ENCODE measurements at places on chromosomes 3 and 15.

DNA sequence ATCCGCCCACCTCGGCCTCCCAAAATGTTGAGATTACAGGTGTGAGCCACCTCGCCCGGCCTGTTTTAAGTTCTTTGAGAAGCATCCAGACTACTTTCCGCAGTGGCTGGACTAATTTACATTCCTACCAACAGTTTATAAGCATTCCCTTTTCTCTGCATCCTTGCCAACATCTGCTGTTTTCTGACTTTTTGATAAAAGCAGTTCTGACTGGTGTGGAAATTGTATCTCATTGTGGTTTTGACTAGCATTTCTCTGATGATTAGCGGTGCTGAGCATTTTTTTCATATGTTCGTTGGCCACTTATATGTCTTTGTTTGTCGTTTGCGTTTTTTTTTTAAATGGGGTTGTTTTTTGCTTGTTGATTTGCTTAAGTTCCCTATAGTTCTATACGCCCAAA lies 208.4 kb upstream of the DPPA4 start:
- DNase-seq, result no peak

GRCh38 chr3:54356261-54357045 lies 234.1 kb downstream of the CACNA2D3 start:
- DNase-seq, result no peak

- DNase-seq, result no peak
These were observed 38.1 kb upstream of the LDHAL6B start for GRCh38 chr15:59168536-59168935.

DNA sequence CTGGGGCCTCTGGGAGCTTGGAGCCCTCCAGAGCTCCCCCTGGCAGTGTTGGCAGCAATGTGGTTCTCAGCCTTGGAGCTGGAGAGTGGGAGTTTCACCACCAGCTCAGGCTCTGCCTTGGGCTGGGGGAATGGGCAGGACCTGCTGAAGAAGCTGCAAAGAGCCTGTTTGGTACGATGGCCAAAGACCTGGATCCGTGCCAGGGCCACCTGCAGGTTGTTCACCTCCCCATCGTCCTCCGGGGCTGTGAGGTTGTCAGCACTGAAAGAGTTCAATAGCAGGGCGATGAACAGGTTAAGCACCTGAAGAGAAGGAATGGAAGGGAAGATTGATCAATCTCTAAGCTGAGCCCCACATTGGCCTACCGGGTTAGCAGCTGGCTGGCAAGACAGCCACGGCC lies 77.3 kb upstream of the SCN5A start:
- no peak for DNase-seq

DNA sequence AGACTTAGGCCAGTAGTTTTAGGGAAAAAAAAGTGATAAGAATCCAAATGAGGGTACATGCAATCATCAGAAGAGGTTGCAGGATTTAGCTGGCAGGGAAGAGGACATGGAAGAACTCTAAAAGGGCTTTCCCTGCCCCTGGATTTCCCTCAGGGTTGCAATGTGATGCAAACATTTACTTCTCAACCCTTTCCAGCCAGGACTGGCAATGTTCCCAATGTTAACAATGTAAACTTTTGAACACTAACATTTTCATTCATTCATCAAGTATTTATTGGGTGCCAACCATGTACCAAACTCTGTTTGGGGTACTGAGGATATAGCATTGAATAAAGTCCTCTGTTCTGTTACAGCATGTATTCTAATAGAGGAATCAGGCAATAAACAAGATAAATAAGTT lies 349.4 kb upstream of the LRRC3B start:
- DNase-seq, result no peak

GRCh38 chr15:100928632-100929280 lies 9.6 kb downstream of the LRRK1 start:
- no peak for DNase-seq

- DNase-seq, result no peak
These were observed 248.1 kb downstream of the NAALADL2 start for GRCh38 chr3:175107231-175107630.

DNA sequence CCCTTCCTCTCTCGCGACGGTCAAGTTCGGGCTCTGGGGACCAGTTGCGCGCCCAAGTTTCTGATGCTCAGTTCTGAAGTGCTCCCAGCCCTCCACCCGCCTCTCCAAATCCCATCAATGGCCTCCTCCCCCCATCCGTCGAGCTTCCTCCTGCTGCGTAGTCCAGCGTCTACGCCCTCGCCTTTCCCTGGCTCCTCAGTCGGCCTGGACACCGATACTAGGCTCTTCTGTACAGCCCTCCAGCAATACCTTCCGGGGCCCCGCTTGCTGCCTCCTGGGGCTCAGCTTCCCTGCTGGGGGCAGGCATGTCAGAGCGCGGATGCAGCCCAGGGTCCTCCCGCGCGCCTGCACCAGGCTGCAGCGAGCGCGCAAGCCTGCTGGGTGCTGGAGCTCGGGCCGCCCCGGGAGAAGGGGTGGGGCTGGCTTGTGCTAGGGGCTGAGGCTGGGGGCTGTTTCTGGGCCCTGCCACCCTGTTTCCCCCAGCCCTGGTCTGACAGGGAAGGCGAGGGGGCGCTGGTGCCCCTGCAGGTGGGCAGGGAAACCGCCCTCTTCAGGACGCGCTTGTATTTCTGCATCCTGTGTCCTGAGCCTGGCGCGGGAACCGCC lies 353.3 kb upstream of the SUCLG2 start:
- DNase-seq, result peak; percentile 45

- no peak for DNase-seq
These were observed 891 bp upstream of the NR1D2 start for GRCh38 chr3:23944007-23944783.

GRCh38 chr15:88090481-88091011 lies 166.0 kb downstream of the NTRK3 start:
- no peak for DNase-seq

GRCh38 chr3:69433969-69434325 lies 48.1 kb upstream of the FRMD4B start:
- no peak for DNase-seq

- DNase-seq, result no peak
These were observed 81.2 kb upstream of the PLXND1 start for GRCh38 chr3:129687586-129688125.

DNA sequence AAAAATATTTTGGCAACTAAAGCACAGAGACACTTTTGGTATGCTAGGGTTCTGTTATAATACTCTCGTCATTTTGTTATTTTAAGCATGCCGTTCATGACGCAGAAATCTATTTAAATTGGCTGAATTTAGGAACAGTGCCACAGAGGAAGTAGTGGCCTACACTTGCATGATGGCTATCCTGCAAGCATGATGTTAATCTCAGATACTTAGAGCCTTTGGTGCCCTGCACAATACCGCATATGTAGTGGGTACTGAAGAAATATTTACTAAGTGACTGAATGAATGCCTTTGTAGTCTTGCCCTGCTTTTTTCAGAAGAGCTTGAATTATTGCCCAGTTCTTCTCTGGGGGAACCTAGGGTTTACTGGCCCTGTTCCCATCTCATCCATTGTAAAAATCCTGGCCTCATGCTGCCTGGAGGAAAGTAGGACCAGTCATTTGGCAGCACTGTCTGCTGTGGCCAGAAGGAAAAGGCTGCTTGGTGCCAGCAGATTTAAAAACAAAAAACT lies 79.0 kb downstream of the SERPINI1 start:
- no peak for DNase-seq

- no peak for DNase-seq
These were observed 3.3 kb downstream of the ALDH1A2 start for GRCh38 chr15:58062175-58062574.

- DNase-seq, result peak; percentile 99
These were observed at the start of gene NIPA2 for GRCh38 chr15:22838292-22839042. Gene NIPA2 (plus strand): TSS chr15:22838666. CDS start chr15:22851732, 13,066 bp downstream.

DNA sequence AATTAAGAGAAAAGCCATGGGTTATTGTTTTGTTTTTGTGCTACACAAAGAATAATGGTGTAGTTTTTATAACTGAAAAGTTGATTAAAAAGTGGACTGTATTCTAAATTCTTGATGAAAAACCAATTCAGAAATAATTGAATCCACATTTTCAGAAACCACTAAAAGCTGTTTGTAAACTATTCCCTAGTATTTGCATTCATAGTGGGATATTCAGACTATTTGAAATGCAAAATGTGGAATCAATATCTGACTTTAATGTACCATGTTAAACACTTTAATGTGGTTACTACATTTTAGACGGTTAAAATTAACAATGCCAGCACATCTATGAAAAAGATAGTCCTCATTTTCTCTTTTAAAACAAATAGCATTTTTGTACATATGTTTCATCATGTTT lies 104.6 kb downstream of the ZIC4 start:
- DNase-seq, result no peak

GRCh38 chr3:13144163-13145023 lies 71.2 kb upstream of the IQSEC1 start:
- no peak for DNase-seq

DNA sequence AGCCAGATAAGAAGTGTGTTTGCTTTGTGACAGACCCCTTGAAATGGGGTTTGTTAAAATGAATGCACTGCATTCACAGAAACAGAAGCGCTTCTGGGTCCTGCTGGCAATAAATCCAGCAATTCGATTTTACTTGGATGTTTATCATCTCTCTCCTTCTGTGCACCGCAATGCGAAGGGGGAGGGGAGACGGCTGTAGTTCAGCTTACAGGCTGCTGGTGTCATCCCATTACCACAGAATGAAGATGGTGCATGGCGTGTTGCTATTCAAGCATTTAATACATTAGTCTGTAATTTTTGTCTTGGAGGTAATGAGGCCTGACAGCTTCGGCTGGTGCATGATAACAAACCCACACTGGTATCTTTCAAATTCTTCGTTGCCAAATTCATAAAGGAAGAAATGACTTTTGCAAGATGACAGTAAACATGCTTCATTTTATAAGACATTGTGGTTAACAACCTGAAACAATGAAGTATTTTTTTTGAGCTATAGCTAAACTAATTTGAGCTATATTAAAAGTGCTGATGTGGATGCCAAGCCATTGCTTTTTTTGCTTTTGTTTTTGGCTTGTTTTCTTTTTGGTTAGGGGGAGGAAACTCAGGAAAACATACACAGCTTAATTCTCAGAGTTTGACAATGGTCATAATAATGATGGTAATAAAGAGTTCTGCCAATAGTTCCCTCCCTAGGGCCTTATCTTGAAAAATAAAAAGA lies 418.3 kb downstream of the OTOL1 start:
- no peak for DNase-seq

DNA sequence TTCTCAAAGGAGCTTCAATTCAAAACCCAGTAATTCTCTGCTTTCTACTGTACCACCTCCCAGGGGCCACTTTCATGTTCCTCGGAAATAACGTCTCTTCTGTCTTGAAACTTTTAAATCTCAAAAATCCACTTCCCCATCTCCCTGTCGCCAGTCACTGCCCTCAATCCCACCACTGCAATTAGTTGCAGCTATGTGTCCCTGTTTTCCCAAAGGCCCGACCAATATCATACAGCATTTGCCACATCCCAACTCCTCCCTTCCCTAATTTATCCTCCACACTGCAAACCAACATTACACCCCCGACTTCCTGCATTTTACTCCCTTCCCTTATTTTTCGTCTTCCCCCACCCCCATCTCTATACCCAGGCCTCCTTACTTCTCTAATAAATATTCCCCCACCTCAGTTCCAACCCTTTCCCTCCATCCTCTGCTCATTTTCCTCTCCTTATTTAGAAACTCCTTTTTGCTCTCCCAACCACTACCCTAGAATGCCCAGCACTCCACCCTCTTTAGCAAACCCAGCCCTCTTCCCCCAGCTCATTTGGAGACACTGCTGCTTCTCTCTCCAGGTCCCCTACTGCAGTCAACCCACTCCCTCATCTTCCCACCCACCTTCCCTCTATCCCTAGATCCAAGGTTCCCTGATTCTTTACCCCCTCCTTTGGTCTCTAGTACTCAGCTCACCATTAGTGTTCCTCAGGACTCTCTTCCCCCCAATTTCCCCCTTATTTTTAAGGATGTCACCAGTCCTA lies 1.1 kb downstream of the NPTN start:
- peak; percentile 7 for DNase-seq

GRCh38 chr15:34804113-34804512 lies 8.8 kb upstream of the ACTC1 start:
- no peak for DNase-seq

GRCh38 chr3:46517784-46518181 lies 20.0 kb downstream of the RTP3 start:
- DNase-seq, result no peak

DNA sequence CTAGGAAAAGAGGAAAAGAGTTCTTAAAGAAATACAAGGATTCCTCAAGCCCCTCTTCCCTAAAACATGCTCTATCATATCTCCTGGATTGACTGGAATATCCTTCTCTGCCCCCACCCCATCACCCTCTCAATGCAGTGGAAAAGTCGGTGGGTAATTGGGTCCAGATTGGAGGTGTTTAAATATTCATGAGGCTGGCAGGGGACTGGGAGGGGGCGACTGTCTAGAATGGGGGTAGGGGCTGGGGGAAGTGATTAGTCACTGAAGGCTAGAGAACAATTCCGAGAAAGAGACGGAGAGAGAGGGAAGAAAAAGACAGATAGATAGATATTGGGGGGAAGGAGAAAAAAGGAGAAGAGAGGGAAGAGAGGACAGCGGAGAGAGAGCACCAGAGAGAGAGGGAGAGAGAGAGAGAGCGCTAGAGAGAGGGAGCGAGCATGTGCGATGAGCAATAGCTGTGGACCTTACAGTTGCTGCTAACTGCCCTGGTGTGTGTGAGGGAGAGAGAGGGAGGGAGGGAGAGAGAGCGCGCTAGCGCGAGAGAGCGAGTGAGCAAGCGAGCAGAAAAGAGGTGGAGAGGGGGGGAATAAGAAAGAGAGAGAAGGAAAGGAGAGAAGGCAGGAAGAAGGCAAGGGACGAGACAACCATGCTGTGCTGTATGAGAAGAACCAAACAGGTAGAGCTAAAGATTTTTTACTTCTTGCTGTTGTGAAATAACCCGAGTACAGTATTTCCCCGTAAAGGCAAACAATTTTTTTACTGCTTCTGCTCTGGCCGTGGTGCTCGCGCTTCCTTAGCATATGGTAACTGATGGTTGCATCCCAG lies at the start of gene GAP43:
TSS of gene GAP43 (plus strand) at position 467 of the 825 bp plus-strand sequence. CDS start at position 647, 180 bp downstream.
- no peak for DNase-seq

DNA sequence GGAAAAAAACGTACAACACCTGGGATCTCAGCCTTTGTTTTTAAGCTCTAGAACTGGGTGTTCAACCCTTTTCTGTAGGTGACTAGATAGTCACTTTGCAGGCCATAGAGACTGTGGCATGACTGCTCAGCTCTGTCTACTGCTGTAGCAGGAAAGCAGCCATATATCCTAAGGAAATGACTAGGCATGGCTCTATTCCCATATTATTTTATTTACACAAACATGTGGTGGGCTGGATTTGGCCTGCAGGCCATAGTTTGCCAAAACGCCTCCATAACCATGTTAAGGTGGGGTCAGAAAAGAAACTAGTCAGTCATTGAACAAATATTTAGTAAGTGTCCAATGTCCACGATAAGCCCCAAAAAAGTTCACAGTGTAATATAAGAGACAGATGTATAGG lies 452.5 kb downstream of the MCTP2 start:
- DNase-seq, result no peak

GRCh38 chr15:68318008-68318835 lies 40.7 kb downstream of the FEM1B start:
- no peak for DNase-seq

GRCh38 chr3:74390121-74390877 lies 224.2 kb downstream of the CNTN3 start:
- no peak for DNase-seq

GRCh38 chr3:126264952-126265351 lies 84.6 kb upstream of the ALDH1L1 start:
- no peak for DNase-seq

Data from CD4-positive, alpha-beta T cell treated with Interleukin-6 for 4 hours (primary cell).